A549 treated with Mapracorat at 1 μM for 4 hours (cell line): ENCODE measurements at places on chromosomes 1 and 21. TPM values are rescaled to one million over a fixed set of nuclear protein-coding genes. Genes with fewer than 3 reads are reported as not detected.

Gene PCP4
- not detected in 5 replicates for total RNA-seq

Gene CENPL
- total RNA-seq, result 11.9 to 15.1 TPM (median 12.8 TPM) in 5 replicates

Gene MIGA1
- total RNA-seq, result 4.2 to 7.3 TPM (median 6.8 TPM) in 5 replicates

Gene DMRTA2
- total RNA-seq, result 0.10 to 0.26 TPM (median 0.22 TPM) in 5 replicates

Gene ETNK2
- 10.6 to 13.7 TPM (median 12.6 TPM) in 5 replicates for total RNA-seq

Gene HJV
- total RNA-seq, result not detected in 5 replicates

Gene MROH7
- not detected in 5 replicates for total RNA-seq

Gene LIN28A
- total RNA-seq, result not detected in 5 replicates

Gene ANGPTL3
- not detected in 5 replicates for total RNA-seq

Gene AIRE
- total RNA-seq, result not detected in 5 replicates

Gene ALX3
- total RNA-seq, result not detected in 5 replicates

Gene SV2A
- 0.05 to 0.17 TPM (median 0.10 TPM) in 5 replicates for total RNA-seq

Gene LMX1A
- total RNA-seq, result not detected in 5 replicates

Gene DISC1
- 0.10 to 0.24 TPM (median 0.19 TPM) in 5 replicates for total RNA-seq

Gene RNF186
- not detected in 5 replicates for total RNA-seq

Gene FCAMR
- not detected in 5 replicates for total RNA-seq

Gene C1QA
- total RNA-seq, result not detected in 5 replicates

Gene LCE2A
- not detected in 5 replicates for total RNA-seq

Gene SNRNP40
- total RNA-seq, result 41.5 to 45.1 TPM (median 44.2 TPM) in 5 replicates

Gene MYOCOS
- total RNA-seq, result not detected in 5 replicates

Gene LORICRIN
- not detected in 5 replicates for total RNA-seq

Gene TRPM2
- 5.5 to 10.6 TPM (median 8.1 TPM) in 5 replicates for total RNA-seq

Gene GPR52
- not detected in 5 replicates for total RNA-seq

Gene HSD3B1
- total RNA-seq, result 0.27 TPM in 1 of 5 replicates, not detected in the others

Gene AIM2
- not detected in 5 replicates for total RNA-seq

Gene RABIF
- 13.4 to 15.9 TPM (median 13.6 TPM) in 5 replicates for total RNA-seq

Gene OR2T2
- total RNA-seq, result not detected in 5 replicates

Gene MCL1
- total RNA-seq, result 220 to 303 TPM (median 284 TPM) in 5 replicates

Gene OR2L13
- not detected in 5 replicates for total RNA-seq

Gene IVL
- total RNA-seq, result 0.06 to 0.13 TPM (median 0.10 TPM) in 3 of 5 replicates, not detected in the others

Gene PLA2G2C
- total RNA-seq, result not detected in 5 replicates
